ENCODE measurements at places on chromosomes 7 and 10.

DNA sequence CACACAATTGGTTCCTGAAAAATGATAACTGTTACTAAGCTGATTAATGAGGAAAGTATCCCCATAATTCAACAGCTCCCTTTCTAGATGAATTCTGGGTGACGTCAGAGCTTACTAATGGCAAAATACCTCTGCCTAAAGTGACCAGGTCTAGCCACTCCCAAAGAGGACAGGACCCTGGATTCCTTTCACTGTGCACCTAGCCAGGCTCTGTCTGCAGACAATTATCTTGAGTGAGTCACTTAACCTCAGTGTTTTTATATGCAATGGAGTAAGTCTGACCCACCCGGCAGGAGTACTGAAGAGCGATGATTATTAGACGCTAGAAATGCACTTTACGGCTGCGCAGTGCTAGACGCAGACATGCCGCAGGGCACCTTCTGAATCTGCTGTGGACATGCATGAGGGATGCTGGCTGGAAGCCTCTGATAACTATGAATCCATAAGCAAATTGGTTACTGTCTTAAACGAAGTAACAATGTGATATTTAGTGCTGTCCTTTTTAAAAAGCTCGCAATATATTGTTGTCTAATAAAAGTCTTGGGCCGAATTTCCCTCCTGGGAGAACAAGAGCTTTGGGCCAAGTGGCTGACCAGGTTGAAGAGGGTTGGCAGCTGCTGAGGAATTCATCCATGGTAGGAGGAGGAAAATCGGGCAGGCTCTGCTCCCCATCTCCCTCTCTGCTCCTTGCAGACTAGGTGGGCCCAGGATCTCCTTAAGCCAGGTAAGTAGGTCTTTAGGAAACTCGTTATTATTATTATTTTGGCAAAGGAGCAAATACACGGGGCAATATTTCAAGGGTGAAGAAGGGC lies 4.6 kb upstream of the INPP5A start:
- peak; percentile 19 for DNase-seq

DNA sequence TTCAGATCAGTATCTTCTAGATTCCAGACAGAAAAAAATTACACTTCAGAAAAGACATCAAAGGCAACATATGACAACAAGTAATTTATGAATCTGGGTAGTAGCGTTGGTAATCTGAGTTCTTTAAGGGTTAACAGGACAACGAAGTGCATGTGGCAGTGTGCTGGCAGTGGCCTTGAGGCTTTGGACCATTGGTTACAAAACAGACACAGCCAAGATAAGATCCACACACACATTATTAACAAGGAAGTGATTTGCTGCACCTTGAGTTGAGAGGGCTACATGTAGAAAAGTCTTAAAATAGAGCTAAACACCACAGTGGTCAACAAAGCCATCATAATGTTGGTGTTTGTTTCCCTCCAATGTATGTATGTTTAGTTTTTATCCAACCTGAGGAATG lies 40.6 kb downstream of the AKR1D1 start:
- DNase-seq: no peak

DNA sequence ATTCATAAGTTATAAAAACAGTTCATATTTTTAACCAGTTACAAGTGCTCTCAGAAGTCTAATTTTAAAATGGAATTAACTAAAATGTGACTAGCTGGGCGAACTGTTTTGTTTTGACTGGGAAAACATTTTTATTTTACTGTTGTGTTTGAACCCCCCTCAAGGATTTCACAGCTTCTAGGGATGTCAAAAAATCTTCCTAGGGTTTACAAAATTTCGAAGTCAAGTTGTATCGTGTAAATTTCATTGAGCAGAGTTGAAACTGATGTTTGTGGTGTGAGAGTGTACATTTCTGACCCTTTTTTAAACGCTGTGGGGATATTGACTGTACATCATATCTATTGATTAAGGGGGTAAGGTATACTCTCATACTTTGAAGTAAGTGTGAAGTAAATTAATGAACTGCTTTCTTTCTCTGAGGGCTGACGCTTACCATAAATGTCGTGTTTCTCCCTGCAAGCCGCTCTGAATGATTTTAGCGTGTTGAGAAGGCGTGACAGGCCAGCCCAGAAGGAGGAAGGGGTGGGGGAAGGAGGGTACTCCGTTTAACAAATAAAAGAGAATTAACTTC lies 1.8 kb upstream of the SP8 start:
- no peak for DNase-seq

DNA sequence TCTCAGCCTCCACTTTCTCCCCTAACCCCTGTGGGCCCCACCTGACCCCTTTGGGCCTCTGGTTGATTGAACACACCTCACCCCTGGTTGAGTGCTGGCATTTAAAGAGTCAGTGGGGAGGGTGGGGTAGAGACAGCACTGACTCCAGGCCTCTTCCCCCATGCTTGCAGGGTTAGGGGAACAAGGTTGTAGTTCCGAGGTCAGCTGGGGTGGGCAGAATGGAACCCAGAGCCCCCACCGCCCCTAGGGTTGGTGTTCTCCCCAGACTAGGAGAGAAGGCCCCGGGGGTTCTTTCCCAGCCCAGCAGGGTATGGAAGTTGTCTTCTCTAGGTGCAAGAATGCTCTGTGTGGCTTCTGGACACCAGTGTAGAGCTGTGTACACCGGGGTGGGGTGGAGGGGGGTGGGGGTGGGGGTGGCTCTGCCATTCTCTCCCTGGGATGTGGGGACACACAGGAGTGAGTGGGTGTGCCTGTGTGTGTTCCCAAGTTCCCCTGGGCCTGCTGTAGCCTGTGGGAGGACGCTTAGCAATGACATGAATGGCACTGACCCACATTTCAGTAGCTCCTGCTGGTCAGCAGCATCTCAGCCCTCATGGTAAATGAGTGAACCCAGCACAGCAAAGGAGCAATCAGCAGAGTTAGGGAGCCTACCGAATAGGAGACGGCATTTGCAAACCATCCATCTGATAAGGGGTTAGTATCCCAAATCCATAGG lies 33.6 kb downstream of the PRF1 start:
- DNase-seq: peak; percentile 37

- no peak for DNase-seq
These were observed 477.5 kb downstream of the PTPRN2 start for GRCh38 chr7:158110034-158110590.

DNA sequence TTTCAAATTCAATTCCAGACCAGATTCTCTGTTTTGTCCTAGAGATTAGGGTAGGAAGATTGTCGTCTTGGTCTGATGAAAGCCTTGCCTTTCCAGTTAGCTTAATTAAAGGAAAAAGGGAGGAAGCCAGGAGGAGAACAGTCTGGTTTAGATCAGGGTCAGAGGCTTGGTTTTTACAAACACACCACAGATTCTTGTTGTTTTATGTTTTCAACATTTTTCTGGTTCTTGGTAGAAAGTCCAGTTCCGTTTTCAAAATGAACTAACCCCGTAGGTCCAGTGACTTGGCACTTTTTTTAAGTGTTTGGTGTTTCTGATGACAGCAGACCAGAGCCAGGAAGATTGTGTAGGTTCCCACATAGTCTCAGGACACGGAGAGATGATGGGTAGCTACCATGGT lies 167.1 kb upstream of the INHBA start:
- DNase-seq: no peak

Data from sciatic nerve (tissue), 2 donors.